Stimulated activated naive CD4-positive, alpha-beta T cell (primary cell): ENCODE measurements at places on chromosomes 1 and 21.

- DNase-seq = no peak
Measured at GRCh38 chr1:17739050-17739449, 16.1 kb upstream of the ACTL8 start.

GRCh38 chr1:1083416-1084371 is 9.6 kb upstream of the RNF223 start:
- no peak for DNase-seq

DNA sequence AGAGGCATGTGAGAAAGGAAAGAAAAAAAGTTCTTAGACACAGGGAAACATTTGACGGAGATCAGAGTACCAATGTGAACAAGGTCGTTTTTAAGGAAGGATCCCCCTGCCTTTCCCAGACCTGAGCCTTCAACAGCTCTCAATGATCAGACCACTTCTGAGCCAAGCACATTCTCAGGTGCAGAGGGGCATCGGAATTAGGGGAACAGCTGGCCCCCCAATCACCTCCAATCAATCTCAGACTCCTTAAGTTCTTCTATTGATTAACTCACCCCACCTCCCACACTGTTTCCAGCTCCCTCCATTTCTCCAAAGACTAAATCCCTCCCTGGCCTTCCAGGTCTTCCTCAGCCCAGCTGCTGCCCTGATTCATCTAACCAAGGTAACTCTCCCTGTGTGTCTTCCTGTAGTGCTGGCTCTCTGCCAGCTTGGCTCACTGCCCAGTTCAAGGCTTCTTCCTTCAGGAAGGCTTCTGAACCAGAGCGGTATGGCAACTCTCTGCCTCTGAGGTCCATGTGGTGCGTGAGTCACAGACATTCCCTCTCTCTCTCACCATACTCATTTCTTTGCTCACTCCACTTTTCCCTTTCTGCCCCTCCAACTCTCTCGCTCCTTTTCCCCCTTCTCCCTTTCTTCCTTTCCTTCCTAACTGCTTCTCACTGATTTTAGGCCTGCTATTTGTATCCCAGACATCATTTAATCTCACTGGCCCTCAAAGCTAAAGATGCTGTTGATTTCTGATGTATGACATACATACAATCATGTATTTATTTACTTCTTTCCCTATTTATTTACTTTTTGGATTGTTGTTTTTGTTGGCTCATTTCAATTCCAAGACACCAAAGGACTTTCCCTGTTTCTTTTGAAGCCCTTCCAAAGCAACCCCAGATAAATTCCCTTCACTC is 18.1 kb downstream of the CFAP45 start:
- peak; percentile 13 for DNase-seq

- DNase-seq = no peak
Measured at GRCh38 chr1:14934867-14935266, 218.7 kb upstream of the TMEM51 start.

- DNase-seq = no peak
Measured at GRCh38 chr1:38045401-38046332, 926 bp downstream of the POU3F1 start.
